Fibroblast of mammary gland (primary cell): ENCODE measurements at places on chromosomes 5 and 9.

- no peak for DNase-seq
Observed at GRCh38 chr5:140259500-140259899, 43.4 kb downstream of the PFDN1 start.

DNA sequence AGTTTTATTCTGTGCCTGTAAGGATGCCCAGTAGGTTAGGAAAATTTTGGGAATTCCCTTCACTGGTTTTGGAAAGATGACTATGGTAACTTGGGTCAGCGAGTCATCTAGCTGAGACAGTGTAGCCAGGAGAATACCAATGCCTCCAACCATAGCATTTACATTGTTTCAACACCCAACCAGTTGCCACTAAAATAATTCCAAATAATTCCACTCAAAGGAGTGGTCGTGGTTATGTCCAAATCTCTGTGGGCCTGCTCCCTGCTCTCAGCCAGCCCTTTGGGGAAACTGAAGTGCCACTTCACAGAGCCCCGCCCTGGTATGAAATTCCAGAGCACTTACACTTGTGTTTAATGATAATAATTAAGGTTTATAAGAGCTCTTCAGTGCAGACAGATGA is 310.5 kb downstream of the PLK2 start:
- peak; percentile 16 for DNase-seq

- DNase-seq: no peak
Observed at GRCh38 chr5:20683241-20683940, 695.4 kb upstream of the CDH18 start.

DNA sequence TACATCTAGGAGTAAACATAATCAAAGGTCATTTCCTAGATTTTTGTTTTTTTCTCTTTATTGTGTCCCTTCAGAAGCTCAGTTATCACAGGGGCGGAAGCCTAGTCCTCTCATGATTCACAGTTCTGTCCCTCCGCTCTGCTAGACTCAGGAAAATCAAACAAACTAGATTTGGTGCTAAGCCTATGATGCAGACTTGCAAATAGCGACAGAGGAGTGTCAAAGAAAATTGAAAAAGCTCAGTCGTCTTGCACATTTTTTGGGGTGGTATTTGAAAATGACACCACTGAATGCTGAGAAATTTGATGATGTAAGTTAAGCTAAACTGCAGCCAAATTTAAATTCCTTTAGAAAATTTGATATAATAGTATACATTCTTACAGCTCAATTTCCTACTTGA is 59.0 kb downstream of the CDH10 start:
- DNase-seq: no peak
